ENCODE measurements at places on chromosomes 2 and 18. TPM values are rescaled to one million over a fixed set of nuclear protein-coding genes. Genes with fewer than 3 reads are reported as not detected.

The CCBE1 gene
- 0.15 TPM for polyA plus RNA-seq

The CNTNAP5 gene
- not detected for polyA plus RNA-seq

The RSAD2 gene
- 2.9 TPM for polyA plus RNA-seq

The RBM43 gene
- polyA plus RNA-seq = 1.1 TPM

The DBI gene
- 520 TPM for polyA plus RNA-seq

The INO80B gene
- polyA plus RNA-seq = 26.1 TPM

The ANTXR1 gene
- 26.3 TPM for polyA plus RNA-seq

The TUBB8B gene
- not detected for polyA plus RNA-seq

The ARPC2 gene
- 64.9 TPM for polyA plus RNA-seq

The ATP9B gene
- 7.7 TPM for polyA plus RNA-seq

The APLF gene
- polyA plus RNA-seq = 0.64 TPM

The DNAH7 gene
- polyA plus RNA-seq = 0.08 TPM

The CNGA3 gene
- not detected for polyA plus RNA-seq

The RAB12 gene
- 51.5 TPM for polyA plus RNA-seq

The KIAA2012 gene
- polyA plus RNA-seq = not detected

The PNO1 gene
- polyA plus RNA-seq = 4.5 TPM

The LCT gene
- not detected for polyA plus RNA-seq

The SETBP1 gene
- polyA plus RNA-seq = 1.2 TPM

The ALPP gene
- polyA plus RNA-seq = not detected

The ALPI gene
- not detected for polyA plus RNA-seq

The AQP12B gene
- not detected for polyA plus RNA-seq

The CD207 gene
- 0.19 TPM for polyA plus RNA-seq

The HOXD10 gene
- 0.03 TPM for polyA plus RNA-seq

The MLPH gene
- 60.3 TPM for polyA plus RNA-seq

The FAM117B gene
- polyA plus RNA-seq = 0.68 TPM

The CHPF gene
- polyA plus RNA-seq = 209 TPM

The OR6B2 gene
- polyA plus RNA-seq = not detected

The SDC1 gene
- 0.28 TPM for polyA plus RNA-seq

The ZNF532 gene
- polyA plus RNA-seq = 25.5 TPM

The COL4A3 gene
- 2.2 TPM for polyA plus RNA-seq

The C2orf66 gene
- 0.11 TPM for polyA plus RNA-seq

The POTEC gene
- not detected for polyA plus RNA-seq

The KLHL41 gene
- polyA plus RNA-seq = 52.9 TPM

The MARCO gene
- 6.0 TPM for polyA plus RNA-seq

The COL5A2 gene
- 22.0 TPM for polyA plus RNA-seq

The CAB39 gene
- polyA plus RNA-seq = 48.7 TPM

The POTEJ gene
- polyA plus RNA-seq = not detected

The ADGRF3 gene
- polyA plus RNA-seq = 0.08 TPM

The ALK gene
- not detected for polyA plus RNA-seq

The NEU2 gene
- polyA plus RNA-seq = not detected

The KCNJ13 gene
- not detected for polyA plus RNA-seq

The MREG gene
- polyA plus RNA-seq = 0.14 TPM

The GCKR gene
- 1.7 TPM for polyA plus RNA-seq

The MC5R gene
- not detected for polyA plus RNA-seq

The DUSP2 gene
- 1.4 TPM for polyA plus RNA-seq

The ZDBF2 gene
- polyA plus RNA-seq = 1.2 TPM

The RIT2 gene
- polyA plus RNA-seq = not detected

The C2orf15 gene
- polyA plus RNA-seq = not detected

The FAM210A gene
- polyA plus RNA-seq = 26.1 TPM

The ARHGEF4 gene
- 0.30 TPM for polyA plus RNA-seq

The ACKR3 gene
- 24.5 TPM for polyA plus RNA-seq

The MC4R gene
- not detected for polyA plus RNA-seq

The SLC9A4 gene
- polyA plus RNA-seq = not detected

The CAPN10 gene
- 17.4 TPM for polyA plus RNA-seq

The CELF4 gene
- 0.19 TPM for polyA plus RNA-seq

The GALNT1 gene
- 37.7 TPM for polyA plus RNA-seq

The PNKD gene
- 146 TPM for polyA plus RNA-seq

The IL18RAP gene
- polyA plus RNA-seq = 0.42 TPM
